T-helper 9 cell (primary cell): ENCODE measurements at places on chromosomes 11 and 22.

GRCh38 chr11:47415949-47416472, 7.6 kb downstream of the SLC39A13 start:
- DNase-seq, result no peak

GRCh38 chr11:69588270-69588669, 52.7 kb upstream of the CCND1 start:
- no peak for DNase-seq

- DNase-seq, result no peak
Measured at GRCh38 chr11:123473941-123474677, 44.0 kb downstream of the GRAMD1B start.

GRCh38 chr22:43001271-43002201, 13.4 kb downstream of the PACSIN2 start:
- DNase-seq, result no peak

DNA sequence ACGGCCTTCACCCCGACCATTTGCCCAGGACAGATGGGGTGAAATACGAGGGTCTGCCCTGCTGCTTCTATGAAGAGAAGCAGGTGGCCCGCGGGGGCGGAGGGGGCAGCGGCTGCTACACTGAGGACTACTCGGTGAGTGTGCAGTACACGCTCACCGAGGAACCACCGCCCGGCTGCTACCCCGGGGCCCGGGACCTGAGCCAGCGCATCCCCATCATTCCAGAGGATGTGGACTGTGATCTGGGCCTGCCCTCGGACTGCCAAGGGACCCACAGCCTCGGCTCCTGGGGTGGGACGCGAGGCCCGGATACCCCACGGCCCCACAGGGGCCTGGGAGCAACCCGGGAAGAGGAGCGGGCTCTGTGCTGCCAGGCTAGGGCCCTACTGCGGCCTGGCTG, 11.2 kb downstream of the C22orf31 start:
- no peak for DNase-seq

DNA sequence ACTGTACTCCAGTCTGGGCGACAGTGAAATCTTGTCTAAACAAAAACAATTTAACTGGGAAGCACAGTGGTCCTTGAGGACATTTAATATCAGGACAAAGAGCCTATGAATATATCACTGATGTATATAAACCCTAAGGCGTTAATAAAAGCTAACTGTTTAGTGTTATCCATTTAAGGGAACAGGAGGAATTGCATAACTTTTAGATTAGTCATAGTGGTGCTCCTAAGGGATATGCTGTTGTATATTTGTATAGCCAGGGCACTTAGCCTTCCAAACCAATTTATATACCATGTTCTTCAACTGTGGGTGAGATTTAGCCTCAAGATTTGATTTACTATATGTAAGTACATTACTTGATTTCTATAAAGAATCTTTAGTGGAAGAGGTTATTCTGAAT, 3.0 kb upstream of the CHEK1 start:
- no peak for DNase-seq

GRCh38 chr11:20973940-20974559, 304.7 kb downstream of the NELL1 start:
- DNase-seq, result no peak

DNA sequence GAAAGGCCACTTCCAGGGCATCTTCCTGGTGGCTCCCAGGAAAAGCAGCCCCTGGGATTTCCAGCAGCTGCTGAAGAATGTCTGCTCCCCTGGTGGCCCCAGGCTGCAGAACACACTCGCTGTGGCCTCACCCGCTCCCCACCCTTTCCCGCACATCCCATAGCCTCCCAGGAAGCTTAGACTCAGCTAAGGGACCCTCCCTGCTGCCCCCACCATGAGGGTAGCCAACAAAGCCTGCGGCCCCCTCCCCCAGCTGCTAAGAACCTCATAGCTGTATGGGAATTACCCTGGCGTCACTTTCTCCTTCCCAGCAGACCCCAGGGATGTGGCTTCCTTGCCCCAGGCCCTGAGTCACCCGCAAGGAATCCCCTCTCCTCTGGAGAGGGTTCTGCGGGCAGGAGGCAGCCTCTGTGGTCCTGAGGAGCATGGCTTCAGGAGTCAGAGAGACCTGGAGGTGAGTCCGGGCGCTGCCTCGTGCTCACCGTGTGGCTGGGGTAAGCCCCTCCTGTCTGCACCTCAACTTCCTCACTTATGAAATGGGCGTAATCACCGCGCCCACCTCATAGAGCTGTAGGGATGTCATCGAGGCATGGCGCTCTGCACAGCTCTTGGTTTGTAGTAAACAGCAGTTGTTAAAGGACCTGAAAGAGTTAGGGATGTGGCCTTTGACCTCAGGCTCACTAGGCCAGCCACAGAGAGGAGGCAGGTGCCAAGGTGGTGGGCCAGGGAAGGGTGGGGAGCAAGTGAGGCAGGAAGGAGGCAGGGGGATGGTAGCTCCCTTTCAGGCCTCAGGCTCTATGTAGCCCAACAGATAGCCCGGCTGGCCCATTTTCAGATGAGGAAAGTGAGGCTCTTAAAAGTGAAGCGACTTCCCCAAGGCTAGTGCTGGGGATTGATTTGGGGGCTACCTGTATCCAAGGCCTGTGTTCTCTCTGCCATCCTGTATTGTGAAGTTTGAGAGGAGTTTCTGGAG, 71.2 kb downstream of the LRRC32 start:
- DNase-seq, result no peak

DNA sequence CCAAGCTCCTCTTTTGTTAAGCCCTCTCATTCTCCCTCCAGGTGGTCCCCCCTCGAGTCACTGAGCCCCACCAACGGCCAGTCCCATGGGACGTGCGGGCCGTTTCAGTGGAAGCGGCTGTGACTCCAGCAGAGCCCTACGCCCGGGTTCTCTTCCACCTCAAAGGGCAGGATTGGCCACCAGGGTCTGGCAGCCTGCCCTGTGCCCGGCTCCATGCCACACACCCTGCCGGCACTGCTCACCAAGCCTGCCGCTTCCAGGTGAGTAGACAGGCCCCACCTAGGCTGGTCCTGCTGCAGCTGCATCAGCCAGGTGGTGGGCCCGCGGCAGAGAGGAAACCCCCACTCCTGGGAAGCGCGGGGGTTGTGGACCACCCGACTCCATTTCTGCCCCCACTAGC, 3.3 kb downstream of the TMEM132A start:
- DNase-seq, result no peak

DNA sequence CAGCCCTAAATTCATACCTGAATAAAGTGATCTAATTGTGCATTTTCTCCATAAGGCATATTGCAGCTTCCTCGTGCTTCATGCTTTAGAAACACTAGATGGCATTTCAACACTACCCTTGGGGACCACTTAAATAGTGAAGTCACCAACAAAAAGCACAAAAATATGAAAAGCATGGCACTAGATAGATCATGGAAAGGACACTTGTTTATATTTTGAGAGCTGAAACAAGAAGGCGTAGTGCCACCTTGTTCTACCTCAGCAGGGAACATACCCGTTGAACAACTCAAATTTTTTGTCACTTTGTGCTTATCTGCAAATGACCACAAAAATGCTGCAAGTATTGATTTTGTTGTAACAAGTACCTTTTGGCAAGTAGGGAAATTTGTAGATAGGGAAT, 8.6 kb downstream of the TBCEL start:
- DNase-seq, result no peak

GRCh38 chr22:28429711-28430110, 249.9 kb downstream of the TTC28 start:
- DNase-seq, result no peak

GRCh38 chr11:20160425-20161229, at the start of gene DBX1:
TSS of gene DBX1 (minus strand) at chr11:20160475. CDS start at chr11:20160324, 151 bp downstream.
- no peak for DNase-seq

DNA sequence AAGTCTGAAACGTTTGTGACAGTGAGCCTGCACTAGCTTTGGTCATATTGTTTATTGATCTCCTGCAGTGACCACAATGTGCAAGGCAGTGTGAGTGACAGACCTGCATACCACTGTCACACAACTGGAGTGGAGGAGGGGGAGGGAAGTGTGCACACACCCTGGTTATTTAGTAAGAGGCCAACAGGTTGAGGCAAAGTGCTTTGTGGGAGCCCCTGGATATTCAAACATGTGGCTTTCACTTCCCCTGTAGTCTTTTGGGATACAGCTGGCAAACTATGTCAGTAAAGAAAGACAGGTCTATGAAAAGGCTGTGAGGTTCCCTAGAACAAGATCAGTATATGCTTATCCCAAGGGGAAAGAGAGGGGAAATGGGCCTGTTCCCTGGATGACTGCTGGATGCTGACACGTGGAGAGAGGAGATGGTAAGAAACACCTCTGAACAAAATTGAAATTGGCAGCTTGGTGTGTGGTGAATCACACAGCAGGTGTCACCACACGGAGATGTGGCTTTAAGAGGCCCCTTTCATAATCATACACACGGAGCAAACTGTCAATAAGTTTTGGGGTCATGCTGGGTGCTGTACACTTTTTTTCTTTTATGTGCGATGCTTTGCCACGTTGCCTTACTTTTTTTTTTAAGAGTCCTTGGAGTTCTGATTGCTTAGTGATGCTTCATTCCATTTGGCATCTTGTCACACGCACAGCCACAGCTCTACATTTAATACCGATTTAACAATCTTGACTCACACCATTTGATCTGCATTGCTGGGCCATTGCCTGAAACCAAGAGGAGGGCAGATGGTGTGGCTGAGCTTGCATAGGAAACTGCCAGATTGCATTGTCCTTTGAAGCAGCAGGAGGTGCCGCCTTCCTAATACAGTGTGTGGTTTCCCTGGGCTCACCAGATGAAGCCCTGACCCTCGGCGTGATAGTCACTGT, 11.3 kb downstream of the OSBP2 start:
- DNase-seq, result no peak

DNA sequence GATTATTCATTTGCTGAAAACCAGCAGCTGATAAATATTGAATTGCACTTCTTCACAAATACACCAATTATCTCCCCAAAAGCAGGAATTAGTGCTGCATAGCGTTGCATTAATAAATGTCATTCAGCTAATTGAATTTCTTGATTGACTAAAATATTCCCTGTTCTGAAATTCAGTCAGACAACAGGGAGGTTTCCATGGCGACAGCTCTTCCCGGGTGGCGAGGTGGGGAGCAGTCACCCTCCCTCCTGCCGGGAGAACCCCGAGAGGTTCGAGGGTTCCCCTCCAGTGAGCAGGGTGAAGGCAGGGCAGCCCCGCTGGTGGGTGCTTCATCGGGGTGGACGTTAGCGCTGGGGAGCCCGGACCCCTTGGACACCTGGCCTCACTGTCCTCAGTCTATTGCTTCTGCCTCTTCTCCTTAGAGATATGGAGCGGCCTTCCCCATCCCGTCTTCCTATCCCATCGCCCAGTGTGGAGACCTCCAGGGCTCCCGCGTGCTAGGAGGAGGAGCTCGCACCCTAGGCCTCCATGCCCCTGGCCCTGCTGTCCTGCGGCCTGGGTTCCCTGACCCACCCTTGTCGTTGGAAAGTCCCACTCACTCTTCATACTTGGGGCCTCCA, 983.5 kb downstream of the BRD1 start:
- DNase-seq, result no peak

GRCh38 chr11:6992026-6992425, 28.1 kb downstream of the ZNF214 start:
- DNase-seq, result no peak

GRCh38 chr22:50498322-50498890, 9.1 kb downstream of the LMF2 start:
- peak; percentile 49 for DNase-seq

DNA sequence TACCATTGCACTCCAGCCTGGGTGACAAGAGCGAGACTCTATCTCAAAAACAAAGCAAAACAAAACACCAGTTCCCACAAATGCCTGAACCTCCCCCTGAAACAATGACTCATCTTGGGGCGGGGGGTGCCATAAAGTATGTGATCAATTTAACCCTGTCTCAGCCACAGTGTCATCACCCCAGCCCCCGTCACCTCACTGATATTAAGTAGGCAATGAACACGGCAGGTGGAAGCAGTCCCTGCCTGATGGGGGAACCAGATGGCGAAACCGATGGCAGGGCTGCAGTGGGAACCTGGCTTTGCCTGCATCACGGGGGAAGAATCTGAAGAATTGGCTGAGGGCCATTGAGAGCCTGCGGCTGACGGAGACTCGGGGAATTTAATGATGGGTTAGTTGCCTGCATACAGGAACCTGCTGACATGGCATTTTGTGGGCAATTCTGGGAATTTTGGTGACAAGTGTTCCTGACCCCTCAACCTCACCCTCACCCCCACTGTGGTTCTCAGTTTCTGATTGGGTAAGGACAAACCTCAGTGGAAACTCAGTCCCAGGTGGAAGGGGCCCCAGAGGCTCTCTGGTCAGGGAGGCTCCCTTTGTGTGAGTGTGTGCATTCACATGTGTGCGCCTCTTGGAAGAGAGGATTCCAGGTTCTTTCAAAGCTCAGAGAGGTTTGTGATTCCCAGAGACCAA, 39.1 kb upstream of the SHISAL1 start:
- DNase-seq, result no peak

DNA sequence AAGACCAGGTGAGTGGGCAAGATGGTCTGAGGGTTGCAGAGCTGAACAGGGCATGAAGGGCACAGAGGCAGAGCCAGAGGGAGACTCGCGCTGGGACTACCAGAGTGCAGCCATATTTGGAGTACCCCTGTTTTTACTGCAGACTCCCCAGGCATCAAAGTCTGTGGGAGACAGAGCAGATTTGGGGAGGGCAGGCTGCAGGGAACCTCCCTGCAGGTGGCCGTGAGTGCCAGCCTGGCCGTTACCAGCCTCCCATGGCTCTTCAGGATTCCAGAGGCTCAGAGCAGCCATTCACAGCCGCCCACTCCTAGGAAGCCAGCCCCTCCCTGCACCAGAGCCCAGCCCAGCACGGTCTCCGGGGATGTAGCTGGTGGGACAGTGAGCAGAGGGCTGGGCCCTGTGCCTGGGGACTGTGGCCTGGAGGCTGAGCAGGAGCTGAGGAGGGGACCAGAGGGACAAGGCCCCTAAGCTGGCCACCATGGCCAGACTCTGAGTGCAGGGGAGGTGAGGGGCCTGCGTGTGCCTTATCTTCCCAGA, at the start of gene SEPTIN3:
TSS of gene SEPTIN3 (plus strand) at position 334 of the 537 bp plus-strand sequence. CDS start 2,050 bp downstream, outside the sequence.
- DNase-seq, result no peak

DNA sequence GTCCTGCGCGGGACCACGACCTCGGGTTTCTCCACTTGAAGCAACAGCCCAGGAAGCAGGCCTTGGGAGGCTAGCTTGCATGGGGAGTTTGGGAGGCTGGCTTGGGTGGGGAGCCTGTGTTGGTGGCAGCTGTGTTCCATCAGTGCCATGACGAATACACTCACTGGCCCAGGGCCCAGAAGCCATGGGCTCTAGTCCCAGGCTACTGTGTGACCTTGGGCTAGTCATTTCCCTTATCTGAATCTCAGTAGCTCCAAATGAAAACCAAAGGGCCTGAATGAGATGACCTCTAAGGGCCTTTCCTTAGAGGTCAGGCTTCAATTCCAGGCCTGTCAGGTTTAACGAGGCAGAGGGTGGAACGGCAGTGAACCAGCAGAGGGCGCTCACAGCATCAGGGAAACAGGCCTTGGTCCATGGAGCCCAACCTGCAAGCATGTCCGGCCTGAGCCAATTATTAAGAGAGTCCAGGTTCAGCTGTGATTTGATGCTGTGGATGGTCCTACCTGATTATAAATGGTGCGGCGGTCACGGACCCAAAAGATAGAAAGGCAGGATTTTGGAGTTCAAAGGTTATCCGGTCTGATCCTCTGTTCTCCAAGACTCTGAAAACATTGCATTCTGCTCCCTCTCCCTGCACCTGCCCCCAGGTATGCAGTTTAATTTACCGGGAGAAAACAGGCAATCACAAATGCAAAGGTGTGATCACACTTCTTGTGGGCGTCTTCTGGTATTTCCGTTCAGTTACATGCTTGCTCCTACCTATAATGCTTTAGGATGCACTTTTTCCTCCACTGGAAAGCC, 15.9 kb downstream of the PTPN5 start:
- peak; percentile 40 for DNase-seq
